NCI-H748 treated with DMSO at 0.1 percent for 48 hours (cell line): ENCODE measurements at places on chromosomes 13 and 19.

- DNase-seq: peak; percentile 51
These were observed 41.9 kb upstream of the POSTN start for GRCh38 chr13:37640499-37640898.

- DNase-seq: no peak
These were observed 12.2 kb downstream of the ARGLU1 start for GRCh38 chr13:106555631-106556328.

DNA sequence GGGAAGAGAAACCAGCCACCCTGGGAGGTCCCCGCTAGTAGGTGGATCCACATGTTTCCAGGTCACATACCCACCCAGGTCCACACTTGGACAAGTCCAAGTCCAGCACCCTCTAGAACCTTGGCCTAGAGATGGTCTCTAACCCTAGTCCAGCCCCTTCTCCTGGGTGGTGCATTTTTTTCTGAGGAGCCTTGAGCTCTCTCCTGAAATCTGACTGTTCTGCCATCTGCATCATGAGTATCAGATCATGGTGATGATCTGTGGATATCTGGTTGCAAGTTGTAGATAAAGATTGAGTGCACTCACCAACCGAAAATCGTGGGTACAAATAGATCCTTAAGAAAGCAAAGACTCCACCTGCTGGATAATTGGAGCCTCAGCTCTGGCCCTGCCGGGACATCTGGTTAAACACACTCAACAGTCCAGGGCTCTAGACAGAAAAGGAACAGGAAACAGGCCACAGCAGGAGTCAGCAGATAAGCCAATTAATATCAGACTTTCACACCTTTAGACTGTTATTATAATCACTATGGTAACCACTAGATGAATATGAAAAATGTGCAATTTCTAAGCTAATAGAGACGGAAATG, 41.1 kb downstream of the GPR12 start:
- DNase-seq: peak; percentile 74

DNA sequence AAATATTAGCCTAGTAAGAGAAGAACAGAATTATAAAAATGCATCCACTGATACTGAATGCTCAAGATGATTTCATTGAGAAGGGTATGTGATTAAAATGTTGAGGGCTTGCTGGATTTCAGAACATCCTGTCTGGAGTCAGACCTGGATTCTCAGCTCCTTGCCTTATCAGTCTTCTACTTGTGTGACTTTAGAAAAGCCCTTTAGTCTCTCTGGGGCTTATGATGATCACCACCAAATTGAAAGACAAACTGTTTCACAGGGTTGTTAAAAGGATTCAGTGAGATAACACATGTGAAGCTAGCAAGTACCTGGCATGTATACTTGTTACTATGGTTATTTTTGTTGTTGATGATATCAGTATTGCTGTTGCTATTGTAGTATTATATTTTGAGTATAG, 118.4 kb downstream of the GPC6 start:
- no peak for DNase-seq

GRCh38 chr13:19864024-19864745, 736 bp upstream of the ZMYM5 start:
- DNase-seq: peak; percentile 71

DNA sequence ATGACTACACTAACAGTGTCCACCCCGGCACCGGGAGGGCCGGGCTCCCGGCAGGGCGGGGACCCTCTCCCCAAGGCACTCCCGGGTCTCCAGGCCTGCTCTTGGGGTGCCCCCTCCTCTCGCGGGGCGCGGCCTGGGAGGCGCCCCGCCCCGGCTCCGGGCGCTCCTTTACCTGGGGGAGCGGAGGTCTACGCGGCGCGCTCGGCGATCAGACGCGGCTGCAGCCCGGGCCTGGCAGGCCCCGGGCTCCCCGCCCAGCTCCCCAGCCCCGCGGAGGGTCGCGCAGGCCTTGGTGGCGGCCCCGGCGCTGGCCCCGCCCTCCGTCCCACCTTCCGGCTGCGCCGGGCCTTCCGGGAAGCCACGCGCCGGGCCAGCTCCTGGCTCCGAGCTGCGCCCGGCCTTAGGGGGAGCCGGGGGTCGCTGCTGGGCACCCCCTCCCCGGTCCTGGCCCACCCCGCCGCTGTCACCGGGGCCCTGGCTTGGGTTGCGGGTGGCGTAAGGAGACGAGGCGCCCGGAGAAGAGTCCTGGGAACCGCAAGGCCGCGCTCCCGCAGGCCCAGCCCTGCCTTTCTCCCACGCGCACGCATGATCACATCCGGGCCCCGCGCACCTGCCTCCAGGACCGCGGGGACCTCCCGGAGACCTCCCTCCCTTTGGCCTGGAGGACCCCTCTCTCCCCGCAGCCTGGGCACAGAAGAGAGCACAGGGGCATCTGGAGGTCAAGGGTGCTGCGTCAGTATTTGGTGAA, at the start of gene C19orf12:
C19orf12 (minus strand) TSS at position 309 of the 748 bp plus-strand sequence. CDS start 6,848 bp downstream, outside the sequence.
- no peak for DNase-seq

DNA sequence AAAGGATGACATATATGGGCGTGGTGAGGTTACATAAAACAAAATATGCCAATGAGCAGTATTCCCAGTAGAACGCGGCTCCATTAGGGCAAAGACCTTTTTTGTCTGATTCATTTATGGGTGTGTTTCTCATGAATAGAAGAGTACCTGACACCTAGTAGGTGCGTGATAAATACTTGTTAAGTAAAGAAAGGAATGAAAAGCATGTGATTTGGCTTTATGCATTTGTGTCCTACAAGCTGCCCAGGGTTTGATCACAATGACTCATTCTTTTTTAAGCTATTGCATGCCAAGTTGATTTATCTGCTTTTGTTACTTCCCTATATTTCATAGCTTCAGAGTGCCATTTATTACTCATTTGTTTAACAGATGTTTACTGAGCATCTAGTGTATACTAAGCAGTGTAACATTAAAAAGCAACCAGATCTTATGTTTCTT, 19.1 kb upstream of the KCTD4 start:
- peak; percentile 45 for DNase-seq
